SW 1271 (cell line): ENCODE measurements at places on chromosomes 7 and 10.

DNA sequence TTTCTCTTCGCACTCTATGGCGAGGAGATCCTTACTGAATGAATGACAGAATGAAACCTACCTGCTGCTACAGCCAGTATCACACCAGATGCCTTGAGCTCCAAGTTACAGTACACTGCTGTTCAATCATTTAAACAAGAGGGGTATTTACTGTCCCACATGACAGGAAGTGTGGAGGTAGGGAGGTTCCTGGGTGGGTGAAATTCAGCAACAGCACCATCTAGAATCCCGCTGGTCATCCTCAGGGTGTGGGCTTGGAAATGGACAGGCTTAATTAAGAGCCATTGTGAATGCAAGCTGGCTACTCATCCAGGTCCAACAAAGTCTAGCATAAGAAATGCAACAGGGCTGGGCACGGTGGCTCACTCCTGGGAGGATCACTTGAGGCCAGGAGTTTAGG, 14.7 kb downstream of the CYTH3 start:
- DNase-seq: no peak

DNA sequence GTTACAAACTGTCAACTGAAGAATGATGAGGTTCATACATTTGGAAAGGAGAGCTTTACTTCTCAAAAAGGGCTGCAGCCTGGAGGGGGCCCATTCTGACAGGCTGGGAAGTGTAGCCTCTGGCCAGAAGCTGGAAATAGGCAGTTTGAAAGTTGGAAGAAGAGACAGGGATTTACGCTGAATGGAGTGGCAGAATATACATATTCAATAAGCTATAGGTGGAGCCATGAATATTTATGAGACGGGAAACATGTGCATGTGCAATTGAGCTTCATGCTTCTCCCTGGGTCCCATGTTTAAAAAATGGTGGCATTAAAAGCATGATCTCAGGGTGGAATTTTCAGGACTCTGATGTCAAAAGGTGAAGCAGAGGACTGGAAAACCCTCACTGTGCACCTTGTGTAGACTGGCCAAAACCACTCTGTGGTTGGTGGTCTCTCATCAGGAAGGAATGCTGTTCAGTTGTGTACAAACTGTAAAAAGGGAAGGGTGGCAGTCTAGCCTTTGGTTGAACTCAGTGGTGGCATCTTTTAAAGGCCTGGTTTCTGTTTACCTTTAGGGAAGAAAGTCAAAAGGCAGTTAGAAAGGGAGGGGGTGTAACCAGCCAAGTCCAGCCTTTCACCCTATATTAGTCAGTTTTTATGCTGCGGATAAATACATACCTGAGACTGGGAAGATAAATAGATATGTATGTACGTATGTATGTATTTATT, 7.2 kb upstream of the ACTR3B start:
- DNase-seq: no peak

DNA sequence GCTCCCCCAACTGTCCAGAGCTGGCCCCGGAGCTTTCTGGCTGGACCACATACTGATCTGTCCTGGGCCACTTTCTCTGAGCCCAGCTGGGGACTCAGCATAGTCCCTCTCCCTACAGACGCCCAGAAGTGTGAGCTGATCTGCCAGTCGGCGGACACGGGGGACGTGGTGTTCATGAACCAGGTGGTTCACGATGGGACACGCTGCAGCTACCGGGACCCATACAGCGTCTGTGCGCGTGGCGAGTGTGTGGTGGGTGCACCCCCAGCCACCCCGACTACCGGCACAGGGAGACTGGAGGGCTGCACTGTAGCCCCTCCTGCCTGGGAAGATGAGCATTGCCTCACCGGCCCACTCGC, 41.8 kb downstream of the TBATA start:
- DNase-seq: no peak

- no peak for DNase-seq
These were observed 42.9 kb upstream of the PDZD8 start for GRCh38 chr10:117418121-117418520.

- DNase-seq: no peak
These were observed 55.7 kb downstream of the CCDC3 start for GRCh38 chr10:12945690-12946359.

- no peak for DNase-seq
These were observed 203.9 kb downstream of the MDFIC start for GRCh38 chr7:115125750-115126149.

DNA sequence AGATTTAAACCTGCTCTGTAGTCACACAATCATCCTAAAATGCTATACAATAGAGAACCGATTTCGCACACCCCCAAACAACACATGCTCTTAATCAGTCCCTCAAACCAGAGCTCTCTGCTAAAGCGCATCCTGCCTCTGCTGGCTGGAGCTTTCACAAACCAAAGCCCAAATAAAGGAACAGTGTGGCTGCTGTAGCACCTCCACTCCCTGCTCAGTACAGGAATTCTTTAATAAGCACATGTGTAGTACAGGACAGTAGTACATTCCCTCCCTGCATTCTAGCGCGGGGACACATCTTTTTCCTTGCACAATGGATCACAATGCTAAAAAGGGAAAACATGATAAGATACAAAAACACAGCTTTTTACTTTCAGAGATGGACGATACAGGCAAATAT, 684.6 kb downstream of the MAGI2 start:
- no peak for DNase-seq
